ENCODE measurements at places on chromosomes 16 and 17. TPM values are rescaled to one million over a fixed set of nuclear protein-coding genes. Genes with fewer than 3 reads are reported as not detected.

The CCL3 gene
- total RNA-seq = 1.6 TPM

DNA sequence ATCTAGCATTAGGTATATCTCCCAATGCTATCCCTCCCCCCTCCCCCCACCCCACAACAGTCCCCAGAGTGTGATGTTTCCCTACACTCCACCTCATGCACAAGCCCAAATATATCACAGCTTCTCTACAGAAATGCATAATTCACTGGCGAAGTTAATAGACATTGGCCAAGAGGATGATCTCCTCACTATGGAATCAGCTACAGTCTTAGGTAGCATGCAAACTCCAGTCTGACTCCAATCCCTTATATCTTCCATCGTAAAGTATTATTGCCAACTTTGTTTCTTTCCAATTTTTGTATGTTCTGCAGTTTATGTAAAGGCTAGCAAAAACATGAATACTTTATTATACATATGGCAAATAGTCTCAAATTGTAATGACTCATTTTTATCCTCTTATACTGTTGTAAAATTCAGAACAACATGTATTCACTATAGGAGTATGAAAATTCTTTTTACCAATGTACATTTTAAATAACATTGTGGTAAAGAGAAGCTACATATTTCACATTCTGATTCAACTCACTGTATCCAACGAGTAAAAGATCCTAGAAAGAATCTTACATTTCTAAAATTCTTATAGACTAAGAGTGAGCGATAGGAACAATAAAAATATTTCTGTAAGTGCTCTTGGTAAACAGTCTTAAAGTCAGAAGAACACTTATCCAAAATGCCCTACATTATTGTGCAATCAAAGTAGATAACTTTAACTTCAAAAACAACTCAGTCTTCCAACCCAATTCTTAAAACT, 871 bp downstream of the ABCA8 start:
- no peak for DNase-seq

The CCL17 gene
- not detected for total RNA-seq

The PRSS27 gene
- total RNA-seq = 3.2 TPM

The DVL2 gene
- 78.6 TPM for total RNA-seq

DNA sequence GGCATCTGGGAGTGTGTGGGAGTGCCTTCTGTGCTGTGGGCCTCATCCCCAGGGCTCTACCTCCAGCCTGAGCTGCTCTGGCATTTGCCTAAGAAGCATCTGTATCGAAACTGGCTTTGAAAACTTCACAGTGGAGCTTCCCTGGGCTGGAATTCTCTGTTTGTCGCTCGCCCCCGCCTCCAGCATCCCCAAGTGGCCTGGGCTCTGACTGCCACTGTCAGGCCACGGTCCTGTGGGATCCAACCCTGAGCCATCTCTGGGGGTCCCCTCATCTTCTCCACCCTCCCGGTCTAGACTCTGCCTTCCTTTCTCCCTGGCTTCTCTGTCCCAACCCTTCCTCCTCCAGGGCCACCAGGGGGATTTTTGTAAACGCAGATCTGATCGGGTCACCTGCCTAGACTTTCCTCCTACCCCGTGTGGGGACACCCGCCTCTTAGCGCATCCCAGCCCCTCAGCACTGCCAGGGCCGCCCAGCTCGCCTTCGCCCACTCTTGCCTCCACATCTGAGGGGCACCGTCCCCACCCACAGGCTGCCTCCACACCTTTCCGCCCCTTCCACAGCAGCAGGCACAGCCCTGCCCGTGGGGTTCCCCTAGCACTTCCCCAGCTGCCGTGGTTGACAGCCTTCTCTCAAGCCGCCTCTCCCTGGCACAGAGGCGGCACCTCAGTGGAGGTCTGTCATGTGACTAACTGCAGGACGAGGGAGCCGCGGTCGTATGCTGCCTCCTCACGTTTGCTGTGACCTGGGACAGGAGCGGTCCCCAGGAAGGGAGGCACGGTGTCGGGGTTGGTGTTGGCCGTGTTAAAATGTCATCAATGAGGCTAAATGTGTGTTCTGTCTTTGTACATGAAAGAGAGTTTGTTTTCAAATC, 12.0 kb downstream of the TBC1D24 start:
- peak; percentile 82 for DNase-seq

DNA sequence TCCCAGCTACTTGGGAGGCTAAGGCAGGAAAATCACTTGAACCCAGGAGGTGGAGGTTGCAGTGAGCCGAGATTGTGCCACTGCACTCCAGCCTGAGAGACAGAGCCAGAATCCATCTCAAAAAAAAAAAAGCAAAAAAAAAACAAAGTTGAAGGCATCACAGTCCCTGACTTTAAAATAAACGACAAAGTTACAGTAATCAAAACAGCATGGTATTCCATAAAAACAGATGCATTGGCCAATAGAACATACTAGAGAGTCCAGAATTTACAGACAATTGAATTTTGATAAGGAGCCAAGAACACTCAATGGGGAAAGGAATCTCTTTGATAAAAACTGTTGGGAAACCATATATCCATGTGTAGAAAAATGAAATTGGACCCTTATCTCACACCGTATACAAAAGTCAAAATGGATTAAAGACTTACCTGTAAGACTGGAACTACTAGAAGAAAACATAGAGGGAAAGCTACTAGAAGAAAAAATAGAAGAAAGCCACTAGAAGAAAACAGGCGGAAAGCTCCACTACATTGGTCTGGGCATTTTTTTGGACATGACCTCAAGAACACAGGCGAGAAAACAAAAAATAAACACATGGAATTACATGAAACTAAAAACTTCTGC, 2.8 kb upstream of the EFCAB13 start:
- DNase-seq = no peak

The ITGA2B gene
- 80.8 TPM for total RNA-seq

GRCh38 chr16:10971560-10971961, 27.2 kb downstream of the CLEC16A start:
- DNase-seq = no peak
